ENCODE measurements at places on chromosomes 3 and 15.

- DNase-seq: no peak
Observed at GRCh38 chr15:48096355-48096786, 24.4 kb upstream of the SLC24A5 start.

- DNase-seq: no peak
Observed at GRCh38 chr3:167100200-167100599, 279.9 kb downstream of the ZBBX start.

- DNase-seq: peak; percentile 53
Observed at GRCh38 chr3:104628185-104628789, 738.4 kb upstream of the ALCAM start.

GRCh38 chr3:108018552-108018951, 72.3 kb downstream of the CD47 start:
- DNase-seq: no peak

- DNase-seq: no peak
Observed at GRCh38 chr3:52925405-52926313, 28.3 kb upstream of the STIMATE start.

DNA sequence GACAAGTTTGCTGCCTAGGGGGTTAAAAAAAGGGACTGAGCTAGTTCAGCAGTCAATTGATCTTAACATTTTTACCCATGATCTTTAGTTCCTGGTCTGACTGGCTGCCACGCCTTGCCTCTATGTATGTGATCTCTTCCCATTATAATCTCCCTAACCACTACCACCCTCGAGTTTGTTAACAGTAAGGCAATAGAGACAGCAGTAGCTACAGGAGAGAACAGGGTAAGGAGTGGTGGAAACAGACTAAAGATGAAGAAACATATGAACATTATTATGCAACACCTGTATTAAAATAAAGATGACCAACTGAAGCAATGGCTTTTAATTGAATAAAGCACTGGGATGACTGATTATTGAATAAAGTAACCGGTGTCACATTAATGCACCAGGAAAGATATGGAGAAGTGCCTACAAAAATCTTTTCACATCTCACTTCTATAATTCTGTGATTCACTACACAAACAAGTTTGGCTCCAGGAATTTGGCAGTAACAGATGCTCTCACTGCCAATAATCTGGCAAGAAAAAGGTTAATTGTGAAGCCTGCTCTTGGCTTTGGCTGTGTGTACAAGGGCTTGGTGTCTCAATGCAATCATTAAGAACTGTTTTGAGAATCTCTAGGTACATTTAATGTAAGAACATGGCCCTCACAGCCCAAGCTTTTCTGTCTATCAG, 95.7 kb downstream of the HHLA2 start:
- peak; percentile 50 for DNase-seq

DNA sequence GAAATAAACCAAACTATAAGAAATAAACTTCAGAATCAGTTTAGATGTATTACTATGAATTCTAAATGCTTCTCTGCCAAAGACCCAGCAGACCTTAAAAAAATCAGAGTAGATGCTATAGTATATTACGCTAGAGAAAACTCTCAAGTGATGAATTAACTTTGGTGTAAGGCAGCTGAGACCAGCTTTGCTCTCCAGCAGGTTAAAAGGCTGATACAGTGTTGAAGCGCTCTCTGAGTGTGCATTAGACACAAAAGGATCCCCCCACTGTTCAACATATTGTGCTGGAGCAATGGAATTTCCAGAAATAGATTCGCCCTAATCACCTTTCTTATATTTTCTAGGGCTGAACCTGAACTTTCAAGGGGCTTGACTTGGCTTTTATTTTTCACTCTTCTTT, 190.0 kb downstream of the EFHB start:
- DNase-seq: no peak

GRCh38 chr15:81959196-81959595, 86.6 kb downstream of the MEX3B start:
- DNase-seq: no peak

All from fibroblast of gingiva (primary cell).